ENCODE measurements at places on chromosomes 2 and 18.

DNA sequence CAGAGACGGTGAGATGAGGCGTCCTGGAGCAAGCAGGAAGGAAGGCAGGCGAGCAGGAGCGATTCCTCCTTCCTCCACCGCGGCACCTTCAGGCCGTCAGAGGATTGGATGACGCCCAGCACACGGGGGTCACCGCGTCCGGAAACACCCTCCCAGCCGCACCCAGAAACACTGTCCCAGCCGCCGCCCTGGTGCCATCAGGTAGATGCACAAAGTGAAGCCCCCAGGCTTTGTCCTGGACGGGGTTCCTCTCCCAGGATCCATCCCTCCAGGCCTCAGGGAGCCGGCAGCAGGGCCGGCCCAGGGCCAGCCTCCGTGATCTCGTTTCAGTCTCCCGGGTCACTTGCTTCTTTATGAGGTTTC is 31.5 kb downstream of the RTP5 start:
- DNase-seq, result no peak

GRCh38 chr2:223692191-223692947 is 90.2 kb upstream of the SCG2 start:
- no peak for DNase-seq

- no peak for DNase-seq
Observed at GRCh38 chr2:160737247-160737646, 243.6 kb upstream of the RBMS1 start.

DNA sequence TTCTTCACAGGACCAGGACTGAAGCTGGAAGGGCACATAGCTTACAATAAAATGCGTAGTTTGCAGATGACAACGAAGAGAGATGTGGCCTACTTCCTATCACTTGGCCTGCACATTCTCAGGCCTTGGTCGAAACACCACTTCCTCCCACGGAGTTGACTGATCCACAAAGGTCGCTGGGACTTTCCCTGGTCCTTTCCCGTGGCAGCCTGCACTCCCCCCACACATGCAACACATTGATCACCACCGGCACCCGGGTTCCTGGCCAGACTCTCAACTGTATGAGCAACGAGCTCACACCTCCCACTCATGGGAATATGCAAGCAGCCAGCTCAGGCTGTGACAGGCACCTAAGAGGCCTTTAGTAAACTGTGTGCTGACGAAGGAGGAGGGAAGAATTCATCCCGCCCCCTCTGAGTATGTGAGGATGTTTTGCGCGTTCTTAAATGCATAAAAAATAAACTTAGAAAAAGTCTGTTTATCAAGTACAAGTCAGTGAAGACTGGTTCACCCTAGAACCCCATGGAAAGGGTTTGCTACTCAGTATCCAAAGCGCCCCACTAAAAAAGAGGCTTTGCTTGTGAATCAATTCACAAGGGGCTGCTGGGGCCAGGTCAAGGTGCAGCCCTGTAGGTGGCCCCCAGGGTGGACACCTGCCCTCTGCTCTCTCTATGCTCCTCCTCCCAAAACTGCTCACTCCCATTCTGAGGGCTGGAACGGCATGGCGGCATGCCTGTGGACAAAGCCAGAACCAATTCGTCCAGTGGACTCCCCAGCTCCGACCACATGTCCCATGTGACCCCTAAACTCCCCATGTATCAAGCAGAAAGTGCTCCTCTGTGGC is 154.3 kb downstream of the EIPR1 start:
- no peak for DNase-seq

DNA sequence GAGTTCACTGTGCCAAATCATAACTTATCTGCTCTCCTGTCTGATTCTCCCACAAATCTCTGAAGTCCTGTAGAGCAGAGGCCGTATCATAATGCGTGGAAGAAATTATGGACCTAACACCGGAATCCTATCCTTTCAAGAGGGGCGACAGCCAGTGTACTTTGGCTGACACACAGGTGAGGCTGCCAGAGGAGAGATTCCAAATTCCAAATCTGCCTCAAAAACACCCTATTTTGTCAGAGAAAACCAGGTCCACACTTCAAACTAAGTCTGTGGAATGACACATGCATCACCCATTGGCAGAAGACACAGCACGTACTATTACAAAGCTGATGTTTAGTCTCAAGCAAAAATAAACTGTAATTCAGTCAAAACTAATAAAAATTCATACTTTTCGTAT is 139.2 kb upstream of the PID1 start:
- no peak for DNase-seq

- no peak for DNase-seq
Observed at GRCh38 chr18:60350941-60351340, 21.6 kb downstream of the MC4R start.

DNA sequence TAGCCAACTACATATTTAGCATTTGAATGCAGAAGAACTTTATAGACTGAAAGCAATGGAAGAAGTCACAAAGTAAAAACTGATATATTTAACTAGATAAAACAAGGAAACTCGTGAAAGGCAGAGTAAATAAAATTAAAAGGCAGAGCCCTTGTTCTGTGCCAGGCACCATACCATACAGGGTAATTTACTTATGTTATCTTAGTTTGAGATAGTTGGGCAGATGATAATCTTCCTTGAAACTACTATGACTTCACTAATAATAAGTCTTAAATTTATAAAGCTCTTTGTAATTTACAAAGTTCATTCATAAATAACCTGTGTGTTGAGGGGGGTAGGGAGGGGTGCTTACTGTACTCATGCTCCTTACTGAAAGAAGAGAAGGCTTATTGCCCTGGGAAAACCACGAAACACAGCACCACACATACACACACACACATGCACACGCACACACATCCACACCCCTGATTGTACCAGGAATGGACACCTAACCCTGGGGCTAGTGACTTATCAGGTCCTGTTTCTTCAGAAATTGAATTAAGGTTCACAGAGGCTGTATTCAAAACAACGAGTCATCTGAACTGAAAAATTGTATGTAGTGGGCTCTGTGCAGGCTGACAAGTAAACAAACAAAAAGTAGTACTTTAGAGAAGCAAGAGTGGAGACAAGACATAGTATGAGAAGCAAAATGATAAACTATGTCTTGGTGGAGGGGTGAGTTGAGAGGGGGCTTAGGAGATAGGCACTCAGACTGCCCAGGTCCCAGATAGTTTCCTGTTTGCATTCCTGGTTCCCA is 38.1 kb downstream of the AGFG1 start:
- no peak for DNase-seq

- DNase-seq, result no peak
Observed at GRCh38 chr18:43271593-43272432, 5.5 kb downstream of the SYT4 start.

DNA sequence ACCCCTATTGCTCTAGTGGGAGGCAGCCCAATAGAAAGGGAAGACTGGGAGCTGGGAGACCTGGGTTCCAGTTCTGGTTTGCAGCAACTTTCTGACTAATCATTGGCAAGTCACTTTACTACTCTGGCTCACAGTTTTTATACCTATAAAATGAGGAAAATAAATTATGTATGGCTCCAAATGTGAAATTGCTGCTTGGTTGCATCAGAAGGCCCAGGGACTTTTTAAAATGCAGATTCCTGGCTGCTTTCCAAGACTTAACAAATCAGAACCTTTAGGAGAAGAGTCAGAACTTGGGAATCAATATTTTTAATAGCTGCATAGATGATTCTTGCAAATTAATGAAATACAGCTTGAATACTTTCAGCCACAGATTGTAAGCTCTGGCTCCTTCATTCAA is 943.9 kb downstream of the EPHA4 start:
- DNase-seq, result no peak

DNA sequence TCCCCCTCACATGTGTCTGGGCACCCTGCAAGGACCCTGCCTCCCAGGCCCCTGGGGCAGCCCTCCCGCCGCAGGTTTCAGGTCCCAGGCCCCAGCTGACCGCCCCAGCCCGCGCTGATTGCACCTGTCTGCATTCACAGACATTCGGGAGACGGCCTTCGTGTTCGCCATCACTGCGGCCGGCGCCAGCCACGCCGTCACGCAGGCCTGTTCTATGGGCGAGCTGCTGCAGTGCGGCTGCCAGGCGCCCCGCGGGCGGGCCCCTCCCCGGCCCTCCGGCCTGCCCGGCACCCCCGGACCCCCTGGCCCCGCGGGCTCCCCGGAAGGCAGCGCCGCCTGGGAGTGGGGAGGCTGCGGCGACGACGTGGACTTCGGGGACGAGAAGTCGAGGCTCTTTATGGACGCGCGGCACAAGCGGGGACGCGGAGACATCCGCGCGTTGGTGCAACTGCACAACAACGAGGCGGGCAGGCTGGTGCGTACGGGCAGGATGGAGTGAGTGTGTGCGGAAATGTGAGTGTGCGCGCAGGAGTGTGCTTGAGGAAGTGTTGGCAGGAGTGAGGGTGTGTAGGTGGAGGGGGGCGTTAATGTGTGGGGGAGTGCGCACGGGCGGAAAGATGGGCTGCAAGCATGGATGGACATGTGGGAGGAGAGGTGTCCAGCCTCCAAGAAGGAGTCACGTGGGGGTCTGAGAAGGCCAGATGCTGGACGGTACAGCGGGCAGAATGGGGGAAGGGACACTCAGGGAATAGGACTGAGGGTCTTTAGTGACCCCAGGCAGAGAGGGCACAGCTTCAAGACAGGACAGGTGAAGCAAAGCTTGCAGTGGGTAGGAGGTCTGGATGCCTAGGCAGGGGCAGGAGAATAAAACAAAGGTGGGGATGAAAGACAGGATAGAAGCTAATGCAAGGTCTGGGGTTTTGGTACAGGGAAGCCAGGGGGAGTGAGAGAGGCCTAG is 9.0 kb upstream of the WNT10A start:
- no peak for DNase-seq

GRCh38 chr2:39723946-39724827 is 54.9 kb downstream of the THUMPD2 start:
- DNase-seq, result no peak

DNA sequence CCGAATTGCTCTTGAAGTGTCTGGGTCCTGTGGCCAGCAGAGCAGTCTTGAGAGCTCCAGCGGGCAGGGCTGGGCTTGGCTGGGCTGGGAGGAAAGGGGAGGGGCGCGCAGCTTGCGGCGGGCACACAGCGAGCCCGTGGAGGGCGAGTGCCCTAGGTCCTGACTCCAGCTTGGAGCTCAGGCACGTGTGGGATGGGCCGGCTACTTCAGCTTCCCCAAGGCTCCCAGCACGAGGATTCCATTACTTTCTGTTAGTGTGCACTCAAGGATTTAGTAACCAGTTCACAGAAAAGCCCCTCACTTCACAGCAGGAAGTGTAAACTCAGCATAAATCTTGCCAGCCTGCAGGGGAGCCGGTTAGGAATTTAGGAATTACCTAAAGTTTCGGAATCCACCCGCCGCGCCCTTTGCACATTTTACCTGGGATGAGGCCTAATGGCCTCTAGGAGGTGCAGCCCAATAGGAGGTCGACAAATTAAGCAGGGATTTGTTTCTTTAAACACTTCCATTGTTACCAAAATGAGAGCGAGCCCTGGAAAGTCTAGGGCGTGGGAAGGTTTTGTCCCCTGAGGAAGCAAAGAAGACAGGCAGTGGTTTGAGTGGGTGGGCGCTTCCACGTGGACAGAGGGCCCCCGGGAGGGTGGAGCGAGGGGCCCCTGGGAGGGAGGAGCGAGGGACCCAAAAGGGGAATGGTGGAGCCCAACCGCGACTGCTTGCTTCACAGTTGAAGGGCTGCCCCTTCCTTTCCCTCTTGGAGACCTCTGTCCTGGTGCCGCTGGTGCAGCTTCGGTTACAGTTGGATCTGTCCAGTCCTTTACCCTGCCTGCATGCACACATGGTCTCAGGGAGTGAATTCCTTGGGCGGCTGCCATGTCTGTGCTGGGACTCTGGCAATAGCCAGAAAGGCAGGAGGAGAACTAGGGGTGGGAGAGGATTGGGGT is 93.3 kb downstream of the CTAGE1 start:
- DNase-seq, result no peak

DNA sequence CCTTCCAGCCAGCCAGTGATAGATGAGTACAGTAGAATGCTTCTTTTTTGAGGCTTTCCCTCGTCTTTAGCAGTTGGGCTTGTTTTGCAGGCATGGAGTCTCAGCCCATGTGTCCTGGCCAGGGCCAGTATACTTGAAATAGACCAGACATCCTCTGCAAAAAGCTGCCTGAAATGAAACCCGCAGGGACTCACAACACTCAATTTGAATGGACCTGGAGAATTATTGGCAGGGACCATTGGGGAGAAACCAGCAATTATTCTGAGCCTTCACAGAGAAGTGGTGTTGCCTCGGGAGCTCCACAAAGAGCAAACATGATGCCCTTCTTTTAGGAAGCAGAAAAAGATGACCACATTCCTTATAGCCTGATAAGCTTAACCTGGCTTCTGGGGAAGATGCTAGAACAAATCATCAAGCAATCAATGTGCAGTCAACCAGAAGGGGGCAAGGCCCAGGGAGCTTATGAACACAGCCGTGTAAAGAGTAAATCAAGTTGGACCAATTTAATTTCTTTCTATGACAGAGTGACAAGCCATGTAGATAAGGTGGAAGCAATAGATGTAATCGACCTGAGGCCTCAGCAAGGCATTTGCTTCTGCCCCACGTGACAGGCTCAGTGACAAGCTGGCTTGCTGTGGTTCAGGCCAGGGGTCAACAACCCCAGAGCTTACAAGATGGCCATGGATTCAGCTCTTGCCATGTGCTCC is 42.1 kb downstream of the BOD1L2 start:
- DNase-seq, result no peak

GRCh38 chr2:25363733-25364132 is 22.0 kb upstream of the DNMT3A start:
- DNase-seq, result no peak

DNA sequence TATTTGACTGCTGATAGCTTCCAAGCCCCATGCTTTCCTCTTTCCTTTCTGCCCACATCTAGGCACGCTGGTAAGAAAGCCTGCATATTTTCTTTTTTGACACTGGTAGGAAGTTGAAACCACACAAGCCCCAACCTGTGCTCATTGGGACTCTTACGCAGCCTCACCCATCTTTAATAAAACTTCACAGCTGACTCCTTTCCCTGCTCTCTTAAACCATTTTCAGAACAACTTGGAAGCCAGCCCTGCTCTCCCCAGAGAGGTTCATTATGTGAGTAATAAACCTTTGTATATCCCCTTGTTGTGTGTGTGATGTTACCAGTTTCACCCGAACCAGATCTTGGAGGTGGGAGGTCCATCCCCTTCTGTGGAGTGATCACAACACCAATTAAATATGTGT is 268.4 kb downstream of the GPD2 start:
- no peak for DNase-seq

GRCh38 chr18:55380589-55380988 is 207.4 kb downstream of the TCF4 start:
- DNase-seq, result no peak

- DNase-seq, result no peak
Observed at GRCh38 chr18:49111191-49111988, 160.6 kb upstream of the SMAD7 start.
